ENCODE measurements at places on chromosomes 2 and 18.
A peak's percentile ranks its signal among the peaks of the same experiment; 100 is the strongest.

DNA sequence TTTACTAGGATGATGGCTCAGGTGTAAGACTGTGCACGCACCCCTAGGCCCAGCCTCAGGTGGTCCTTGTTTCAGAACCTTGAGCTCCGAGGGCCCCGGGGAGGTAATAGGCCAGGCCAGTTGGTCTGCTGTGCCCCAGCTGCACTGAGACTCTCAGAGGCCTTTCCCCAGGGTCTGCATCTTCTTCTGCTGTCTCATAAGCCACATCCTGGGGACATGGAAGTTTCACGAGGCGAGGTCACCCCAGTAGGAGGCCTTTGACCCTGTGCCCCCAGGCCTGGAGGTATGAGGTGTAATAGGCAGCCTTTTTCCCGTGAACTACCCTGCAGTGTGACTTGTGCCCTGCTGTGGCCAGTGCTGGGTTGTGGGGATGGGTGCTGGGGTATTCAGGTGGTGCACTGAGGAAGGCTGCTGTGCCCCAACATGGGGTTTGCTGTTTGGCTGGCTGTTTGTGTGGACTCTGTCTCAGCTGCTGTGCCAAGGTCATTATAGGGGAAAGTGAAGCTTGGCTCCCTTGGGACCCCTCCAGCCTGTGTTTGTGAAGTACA lies 6.9 kb downstream of the OXER1 start:
- no peak for DNase-seq

DNA sequence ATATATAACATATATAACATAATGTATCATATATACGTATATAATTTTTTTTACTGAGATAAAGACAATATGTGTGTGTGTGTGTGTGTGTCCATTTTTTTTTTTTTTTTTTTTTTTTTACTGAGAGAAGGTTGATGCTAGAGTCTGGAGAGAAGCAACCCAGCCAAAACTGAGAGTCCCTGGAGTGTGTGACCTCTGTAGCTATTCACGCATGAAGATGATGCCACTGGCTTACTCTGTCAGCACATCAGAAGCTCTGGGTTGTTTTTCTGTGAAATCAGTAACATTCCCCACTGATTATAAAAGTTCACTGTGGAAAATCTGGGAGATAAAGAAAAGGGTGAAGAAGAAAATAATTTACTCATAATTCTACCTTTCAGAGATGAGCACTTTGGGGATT lies 27.2 kb downstream of the CCDC195 start:
- DNase-seq = no peak

DNA sequence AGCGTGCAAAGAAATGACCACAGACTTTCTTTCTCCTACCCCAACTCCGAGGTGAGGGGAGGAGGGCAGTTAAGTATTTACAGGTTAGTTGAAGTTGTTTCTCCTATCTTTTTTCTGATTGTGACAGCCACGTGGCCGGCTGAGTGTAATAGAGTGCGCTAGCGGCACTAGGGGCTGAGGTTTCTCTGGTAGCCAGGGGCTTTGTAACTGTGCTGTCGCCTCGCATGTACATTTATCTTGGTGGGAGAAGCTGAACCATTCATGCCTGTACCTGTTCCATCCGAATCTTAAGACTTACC lies 214.1 kb upstream of the STON1 start:
- no peak for DNase-seq

DNA sequence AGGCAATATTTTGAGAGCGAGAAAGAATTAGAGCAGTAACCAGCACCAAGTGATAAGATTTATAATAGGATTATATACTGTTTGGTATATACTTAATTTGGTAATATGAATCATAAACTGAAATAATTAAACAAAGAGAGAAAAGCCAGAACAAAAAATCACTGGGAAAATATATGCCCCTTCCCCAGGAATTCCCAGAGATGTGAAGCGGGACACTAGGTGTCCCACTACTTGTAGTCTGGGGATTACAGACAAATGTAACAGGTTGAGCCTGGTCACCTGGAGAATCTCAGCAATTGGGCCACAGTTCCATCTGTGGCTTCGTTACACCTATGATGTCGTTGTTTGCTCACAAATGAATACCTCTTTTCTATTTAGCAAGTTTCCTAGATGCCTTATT lies 256.1 kb upstream of the CHAC2 start:
- no peak for DNase-seq

DNA sequence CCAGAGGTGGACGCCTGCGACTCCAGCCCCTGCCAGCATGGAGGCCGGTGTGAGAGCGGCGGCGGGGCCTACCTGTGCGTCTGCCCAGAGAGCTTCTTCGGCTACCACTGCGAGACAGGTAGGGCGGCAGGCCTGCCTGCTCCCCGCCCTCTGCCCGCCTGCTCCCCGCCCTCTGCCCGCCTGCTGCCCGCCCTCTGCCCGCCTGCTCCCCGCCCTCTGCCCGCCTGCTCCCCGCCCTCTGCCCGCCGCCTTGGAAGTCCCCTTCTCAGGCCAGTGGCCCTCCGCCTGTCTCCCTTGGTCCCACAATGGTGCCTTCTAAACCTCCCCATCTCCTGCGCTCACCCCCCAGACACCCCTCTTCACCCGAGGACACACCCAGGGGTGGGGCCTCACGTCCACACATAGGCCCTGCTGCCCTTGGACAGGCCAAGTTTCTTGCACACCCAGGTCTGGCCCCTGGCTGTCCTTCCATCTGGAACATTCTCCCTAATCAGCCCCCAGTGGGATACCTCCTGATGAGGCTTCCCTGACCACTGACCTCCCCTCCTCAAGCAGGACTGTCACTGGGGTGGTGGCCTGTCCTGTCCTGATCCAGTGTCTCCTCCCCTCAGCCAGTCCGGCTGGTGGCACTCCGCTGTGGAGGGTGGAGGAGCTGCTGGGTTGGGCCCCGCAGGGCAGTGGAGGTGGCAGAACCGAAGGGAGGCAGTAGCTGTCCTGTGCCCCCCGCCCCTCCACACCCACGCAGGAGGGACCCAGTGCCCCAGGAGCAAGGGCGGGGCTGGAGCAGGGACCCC lies 37.9 kb downstream of the MTERF4 start:
- peak; percentile 32 for DNase-seq

- no peak for DNase-seq
These were observed 86.7 kb downstream of the C18orf54 start for GRCh38 chr18:54444319-54444914.

GRCh38 chr2:38477006-38477405 lies 99.9 kb upstream of the ATL2 start:
- no peak for DNase-seq

GRCh38 chr2:59584958-59585357 lies 968.5 kb downstream of the BCL11A start:
- DNase-seq = no peak

GRCh38 chr18:13218368-13218991 lies at the start of gene LDLRAD4:
TSS of gene LDLRAD4 (plus strand) at chr18:13218760.
- no peak for DNase-seq

GRCh38 chr2:71459084-71459431 lies 5.7 kb downstream of the DYSF start:
- DNase-seq = no peak

DNA sequence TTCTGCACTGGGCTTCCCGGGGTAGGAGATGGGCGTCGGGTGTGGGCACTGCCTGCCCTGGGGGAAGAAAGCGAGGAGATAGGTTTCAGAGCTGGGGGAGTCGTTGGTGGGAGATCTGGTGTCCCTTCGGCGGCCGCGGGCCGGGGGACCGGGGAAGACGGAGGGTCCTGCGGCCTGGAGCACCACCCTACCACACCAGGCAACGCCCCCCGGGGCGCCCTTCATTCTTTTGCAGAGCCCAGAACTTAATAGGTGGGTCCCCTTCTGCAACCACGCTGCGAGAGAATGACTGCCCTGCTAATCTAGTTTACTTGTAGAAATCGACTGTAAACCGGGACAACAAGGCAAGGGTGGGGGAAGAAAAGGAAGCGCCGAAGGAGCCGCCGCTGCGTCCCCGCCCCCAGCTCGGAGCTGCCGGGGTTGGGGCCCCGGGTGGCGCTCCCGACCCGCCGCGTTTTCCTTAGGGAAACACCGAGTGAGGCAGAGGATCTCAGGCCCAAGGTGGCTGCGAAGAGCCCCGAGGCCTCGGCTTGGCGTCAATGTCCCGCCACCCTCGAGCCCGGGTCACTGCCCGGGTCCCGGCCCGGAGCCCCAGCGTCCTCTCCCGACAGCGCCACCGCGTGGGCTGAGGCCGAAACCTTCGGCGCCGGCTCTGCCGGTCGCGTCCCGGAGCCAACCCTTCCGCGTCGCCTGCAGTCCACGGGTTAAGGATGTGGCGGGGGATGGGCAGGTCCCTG lies 5.4 kb upstream of the SATB2 start:
- DNase-seq = peak; percentile 14

GRCh38 chr18:75782204-75782603 lies 354.7 kb upstream of the SMIM21 start:
- DNase-seq = no peak

DNA sequence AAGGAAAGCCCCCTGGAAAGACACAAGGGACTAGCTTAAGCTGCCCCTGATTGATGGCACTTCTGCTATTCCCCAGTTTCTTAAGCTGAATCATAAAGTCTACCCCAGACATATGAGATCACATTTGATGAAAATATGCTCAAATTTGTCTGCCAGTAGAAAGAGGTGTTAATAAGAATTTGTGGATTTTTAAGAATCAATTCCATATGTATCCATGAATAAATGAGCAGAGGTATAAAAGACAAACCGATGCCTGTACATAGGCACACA lies 119.9 kb downstream of the CCBE1 start:
- no peak for DNase-seq

- DNase-seq = no peak
These were observed 779.8 kb downstream of the RNF144A start for GRCh38 chr2:7697052-7697451.

- DNase-seq = peak; percentile 75
These were observed 37.1 kb downstream of the EXOC6B start for GRCh38 chr2:72788756-72789155.

DNA sequence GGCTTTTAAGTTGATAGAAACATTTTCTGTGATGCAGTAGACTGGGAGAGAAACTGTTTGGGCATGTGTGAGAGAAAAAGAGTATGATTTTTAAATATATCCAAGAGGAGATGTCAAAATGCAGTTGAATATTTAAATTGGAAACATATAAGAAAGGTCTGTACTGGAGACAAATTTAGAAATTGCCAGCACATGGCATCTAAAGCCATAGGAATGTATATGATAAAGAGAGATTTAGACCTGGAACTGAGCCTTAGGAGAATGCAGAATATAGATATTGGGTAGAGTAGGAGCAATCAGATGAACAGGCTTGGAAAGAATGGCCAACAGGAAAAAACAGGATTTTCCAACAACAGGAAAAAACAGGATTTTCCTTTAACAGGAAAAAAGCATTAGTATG lies 680.8 kb downstream of the MBD2 start:
- no peak for DNase-seq

DNA sequence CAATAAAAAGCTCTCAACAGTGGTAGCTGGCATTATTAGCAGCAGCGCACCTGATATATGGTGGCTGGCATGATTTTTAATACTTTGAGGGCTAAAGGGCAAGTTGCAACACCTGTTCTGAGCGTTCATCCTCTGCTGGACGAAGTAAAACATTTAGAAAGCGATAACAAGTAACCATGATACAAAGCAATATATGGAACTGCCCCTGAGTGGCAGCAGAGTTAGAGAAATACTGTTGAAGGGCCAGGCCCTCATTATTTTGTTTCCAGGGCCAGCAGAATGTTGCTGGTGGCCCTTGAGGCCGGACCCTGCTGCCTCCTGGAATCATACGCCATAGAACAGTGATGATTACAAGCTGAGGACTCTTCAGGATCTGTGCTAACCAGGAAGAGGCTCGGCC lies 47.8 kb downstream of the ARHGEF4 start:
- DNase-seq = no peak

DNA sequence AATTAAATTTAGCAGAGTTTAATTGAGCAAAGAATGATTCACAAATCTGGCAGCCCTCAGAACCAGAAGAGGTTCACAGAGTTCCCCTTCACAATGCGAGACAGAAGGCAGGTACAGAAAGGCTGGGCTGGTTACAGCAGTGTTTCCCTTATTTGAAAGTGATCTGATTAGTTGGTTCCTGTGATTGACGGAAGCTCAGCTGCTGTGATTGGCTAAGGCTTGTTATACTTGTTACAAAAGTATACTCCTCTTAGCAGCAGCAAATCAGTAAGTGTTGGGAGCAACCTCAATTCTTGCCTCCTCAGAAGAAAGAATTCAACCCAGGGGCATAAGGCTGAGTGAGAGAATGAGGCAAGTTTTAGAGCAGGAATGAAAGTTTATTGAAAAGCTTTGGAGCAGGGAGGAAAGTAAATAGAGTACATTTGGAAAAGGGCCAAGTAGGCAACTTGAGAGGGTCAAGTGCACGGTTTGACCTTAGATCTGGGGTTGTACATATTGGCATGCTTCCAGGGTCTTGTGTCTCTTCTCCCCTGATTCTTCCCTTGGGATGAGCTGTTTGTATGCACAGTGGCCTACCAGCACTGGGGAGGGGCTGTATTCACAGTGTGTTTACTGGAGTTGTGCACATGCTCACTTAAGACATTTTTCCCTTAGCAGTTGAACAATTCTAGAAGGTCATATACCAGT lies 431.8 kb upstream of the RAB12 start:
- peak; percentile 32 for DNase-seq
